ENCODE measurements at places on chromosomes 2 and 18.
A peak's percentile ranks its signal among the peaks of the same experiment; 100 is the strongest.

- no peak for DNase-seq
Observed at GRCh38 chr2:46434851-46435273, 44.5 kb upstream of the TMEM247 start.

DNA sequence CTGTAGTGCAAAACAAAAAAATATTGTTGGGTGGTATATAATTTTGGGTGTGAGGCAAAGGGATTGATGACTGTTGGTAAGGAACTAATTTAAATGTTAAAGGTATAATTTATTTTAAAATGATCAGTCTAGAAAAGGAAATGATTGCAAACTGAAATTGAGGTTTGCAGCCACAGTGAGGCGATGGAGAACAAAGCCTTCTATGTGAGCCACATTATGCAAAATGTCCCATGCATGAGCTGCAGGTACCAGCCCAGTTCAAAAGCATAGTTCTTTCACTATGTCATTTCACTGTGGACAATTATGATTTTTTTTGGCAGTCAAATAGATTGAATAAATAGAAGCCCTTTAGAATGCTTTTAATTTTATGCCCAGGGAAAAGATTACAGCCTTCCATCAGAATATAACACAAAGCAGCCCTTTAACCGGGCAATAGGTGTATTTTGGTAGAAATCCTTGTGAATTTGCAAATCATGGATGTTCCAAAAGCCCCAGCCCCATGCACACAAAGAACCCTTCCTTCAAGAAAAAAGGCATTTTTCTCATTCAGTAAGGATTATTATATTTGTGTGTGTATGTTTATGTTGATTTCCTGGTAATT, 1.7 kb downstream of the MAP2 start:
- DNase-seq: no peak

- no peak for DNase-seq
Observed at GRCh38 chr2:176891105-176891504, 321.5 kb upstream of the HNRNPA3 start.

DNA sequence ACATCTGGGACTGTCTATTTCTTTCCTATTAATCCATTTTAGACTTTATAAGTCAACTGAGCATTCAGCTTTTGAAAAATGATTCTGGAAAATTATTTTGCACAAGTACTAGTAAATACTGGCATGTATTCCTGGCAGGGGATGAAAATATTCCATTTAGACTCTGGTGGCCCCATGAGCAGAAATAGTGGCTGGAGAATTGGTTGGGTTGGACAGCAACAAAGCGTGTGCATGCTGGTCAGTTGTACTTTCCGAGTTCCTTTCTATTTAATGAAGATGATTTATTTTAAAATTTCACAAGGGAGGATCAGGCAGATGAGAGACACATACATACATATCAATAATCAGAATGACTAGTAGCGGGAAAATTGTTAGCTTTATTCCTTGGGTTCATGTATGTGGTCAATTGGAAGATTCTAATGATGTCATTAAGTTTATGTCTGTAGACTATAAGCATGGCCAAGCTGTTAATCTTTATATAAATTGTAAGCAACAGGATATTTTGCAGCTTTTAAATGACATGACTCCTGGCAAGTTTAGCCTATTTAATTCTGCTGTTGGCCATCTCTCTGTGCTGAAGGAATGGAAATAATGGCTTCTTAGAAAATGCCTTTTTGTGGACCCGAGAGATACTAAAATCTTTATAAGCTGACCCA, 541.6 kb downstream of the SLC4A3 start:
- DNase-seq: no peak

GRCh38 chr2:184305105-184305504, 293.2 kb upstream of the ZNF804A start:
- DNase-seq: no peak

DNA sequence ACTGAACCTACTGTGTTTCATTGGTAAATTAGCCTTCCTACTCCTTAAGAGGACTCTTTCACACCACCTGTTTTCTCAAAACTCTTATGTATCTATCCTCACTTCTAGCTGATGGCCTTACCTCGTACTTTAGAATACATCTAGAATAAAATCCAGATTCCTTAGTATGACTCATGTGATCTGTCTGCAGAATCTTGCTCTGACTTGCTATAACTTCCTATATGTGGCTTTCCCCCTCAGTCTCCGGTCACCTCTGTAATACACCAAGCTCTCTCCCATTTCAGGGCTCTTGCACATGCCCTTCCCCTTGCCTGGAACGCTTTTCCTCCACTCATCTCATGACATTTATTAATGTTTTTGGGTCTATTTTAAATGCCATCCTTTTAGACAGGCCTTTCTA, 95.6 kb upstream of the LHCGR start:
- no peak for DNase-seq

GRCh38 chr18:63307551-63308200, 11.9 kb downstream of the BCL2 start:
- no peak for DNase-seq

DNA sequence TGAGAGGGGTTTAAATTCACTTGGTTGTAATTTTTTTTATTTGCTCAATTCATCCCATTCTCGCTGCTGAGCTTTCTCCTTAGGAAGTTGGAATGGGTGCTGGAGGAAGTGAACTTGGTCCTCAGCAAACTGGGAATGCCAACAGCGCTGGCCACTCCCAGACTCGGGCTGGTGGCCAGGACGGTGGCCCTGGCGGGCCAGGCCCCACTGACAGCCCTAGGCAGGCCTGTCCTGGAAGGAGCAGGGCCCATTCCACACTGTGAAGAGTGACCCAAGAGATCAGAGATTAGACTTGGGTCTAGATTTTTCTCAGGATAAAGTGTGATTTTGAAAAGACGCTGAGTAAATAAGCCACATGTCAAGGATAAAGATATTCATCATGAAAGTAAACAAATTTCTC, 132.7 kb downstream of the HDAC4 start:
- peak; percentile 26 for DNase-seq

GRCh38 chr2:19549821-19550220, 191.4 kb upstream of the OSR1 start:
- DNase-seq: no peak

DNA sequence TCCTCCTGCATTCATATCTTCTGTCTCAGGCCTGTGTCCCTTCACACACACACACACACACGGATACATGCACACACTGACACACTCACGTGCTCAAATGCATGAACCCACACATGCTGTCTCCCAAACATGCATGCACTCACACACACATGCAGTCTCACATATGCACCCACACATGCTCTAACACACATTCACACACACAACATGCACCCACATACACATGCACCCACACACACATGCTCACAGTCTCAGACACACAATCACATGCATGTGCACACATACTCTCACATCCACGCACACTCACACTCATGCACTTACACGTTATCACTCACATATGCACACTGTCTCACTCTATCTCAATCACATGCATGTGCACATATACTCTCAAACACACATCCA, 1.9 kb upstream of the CD226 start:
- no peak for DNase-seq

DNA sequence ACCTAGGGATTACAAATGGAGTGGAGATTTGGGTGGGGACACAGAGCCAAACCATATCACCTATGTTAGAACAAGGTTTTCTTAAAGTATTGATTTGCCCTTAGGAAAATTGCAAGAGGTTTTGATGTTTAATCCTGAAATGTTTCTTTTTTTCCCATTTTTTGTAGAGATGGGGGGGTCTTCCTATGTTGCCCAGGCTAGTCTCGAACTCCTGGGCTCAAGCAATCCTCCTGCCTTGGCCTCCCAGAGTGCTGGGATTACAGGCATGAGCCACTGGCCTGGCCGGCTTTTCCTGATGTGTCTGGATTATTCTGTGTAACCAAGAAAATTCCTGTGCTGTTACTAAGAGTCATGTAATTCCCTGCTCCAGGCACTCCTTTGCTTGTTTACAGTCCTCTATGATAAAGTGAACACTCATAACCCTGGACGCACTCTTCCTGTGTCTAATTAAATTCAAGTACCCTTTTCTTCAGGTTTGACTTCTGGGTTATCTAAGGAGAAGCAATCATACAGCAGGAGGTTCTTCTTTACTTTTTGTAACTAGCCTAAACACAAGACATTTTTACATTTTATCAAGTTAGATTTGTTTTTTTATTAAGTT, 15.0 kb upstream of the CTDP1 start:
- DNase-seq: no peak

DNA sequence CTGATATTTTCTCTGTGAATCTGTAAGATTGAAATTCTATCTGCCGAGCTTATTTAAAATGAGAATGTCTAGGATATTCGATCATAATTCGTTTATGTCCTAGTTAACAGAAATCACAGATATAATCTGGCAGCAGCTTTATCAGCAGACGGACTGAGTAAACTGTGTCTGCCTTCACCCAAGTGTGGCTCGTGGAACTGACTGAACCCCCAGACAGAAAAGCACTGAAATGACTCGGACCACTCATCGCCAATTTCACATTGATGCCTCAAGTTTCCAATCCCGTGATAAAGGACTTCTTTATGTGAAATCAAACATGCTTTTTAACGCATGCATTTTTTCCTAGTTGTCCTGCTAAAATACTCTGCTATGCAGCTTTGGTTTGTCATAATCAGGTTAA, 15.9 kb downstream of the TNFRSF11A start:
- no peak for DNase-seq

DNA sequence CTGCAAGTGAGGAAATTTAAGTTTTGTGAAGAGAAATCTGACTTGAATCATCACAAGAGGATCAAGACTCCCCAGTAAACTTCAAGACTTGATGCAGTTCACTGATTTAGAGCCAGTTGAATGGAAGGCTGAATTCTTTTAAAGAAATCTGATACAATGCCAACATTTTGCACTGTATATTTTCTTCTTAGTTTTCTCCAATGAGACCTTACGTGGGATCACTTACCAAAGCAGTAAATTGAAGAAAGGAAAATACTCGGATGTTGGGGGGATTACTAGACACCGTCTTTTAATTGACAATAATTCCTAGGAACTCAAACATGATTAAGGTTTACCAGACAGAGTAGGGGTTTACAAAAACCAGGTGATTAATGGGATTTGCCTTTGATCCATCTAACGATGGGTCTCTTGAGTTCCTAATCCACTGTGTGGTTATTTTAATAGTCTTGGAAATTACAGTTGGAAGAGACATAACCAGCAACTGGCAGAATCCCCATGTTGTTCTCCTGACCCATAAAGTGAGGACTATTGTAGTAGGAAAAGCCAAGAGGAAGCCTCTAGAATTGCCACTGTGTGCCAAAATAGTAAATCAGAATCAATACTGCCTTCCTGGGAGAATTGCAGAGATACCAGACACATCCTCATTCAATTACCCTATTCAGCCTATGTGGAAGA, 354.5 kb downstream of the PID1 start:
- no peak for DNase-seq

DNA sequence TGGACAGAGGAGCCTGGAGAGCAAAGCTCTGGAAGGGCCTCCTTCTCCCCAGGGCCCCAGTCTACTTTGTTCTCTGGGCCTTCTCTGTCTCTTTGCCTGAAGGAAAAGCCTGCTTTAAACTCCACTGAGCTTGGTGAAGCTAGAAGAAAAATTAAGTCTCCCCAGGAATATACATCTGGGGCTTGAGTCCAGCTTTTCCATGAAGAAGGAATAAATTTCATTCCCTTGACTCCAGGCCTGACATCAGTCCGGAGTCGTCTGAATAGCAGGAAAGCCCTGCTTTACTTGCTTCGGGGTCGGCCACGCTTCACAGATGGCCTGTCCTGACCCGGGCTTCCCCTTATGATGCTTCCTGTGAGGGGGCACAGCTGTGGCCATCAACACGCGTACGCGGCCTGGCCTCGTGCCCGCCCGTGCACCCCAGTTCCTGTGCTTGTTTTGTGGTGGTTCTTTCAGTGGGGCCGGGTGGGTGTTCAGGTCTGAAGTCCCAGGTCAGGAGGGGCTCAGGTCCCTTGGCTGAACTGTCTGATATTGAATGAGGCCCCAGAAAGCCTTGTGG, 73.6 kb downstream of the ACOXL start:
- no peak for DNase-seq

DNA sequence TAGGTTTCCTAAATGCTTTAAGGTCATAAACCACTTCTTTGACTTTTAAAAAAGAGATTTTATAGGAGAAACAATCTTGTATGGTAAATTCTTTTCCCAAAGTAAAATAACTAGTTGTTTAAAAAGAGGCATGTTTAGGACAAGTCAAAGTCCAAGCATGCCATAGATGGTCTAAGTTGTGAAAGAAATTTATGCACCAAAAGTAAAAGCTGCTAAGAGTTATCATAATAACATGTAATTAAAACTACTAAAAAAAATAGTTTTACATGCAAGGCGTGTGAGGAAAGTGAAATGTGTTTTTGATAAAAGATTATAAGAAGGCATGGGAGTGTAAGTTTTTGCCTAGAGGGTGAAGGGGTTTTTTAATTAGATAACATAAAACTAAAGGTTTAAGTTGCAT, 22.5 kb downstream of the FAM210A start:
- no peak for DNase-seq

GRCh38 chr2:42864641-42865280, 72.4 kb upstream of the HAAO start:
- no peak for DNase-seq

DNA sequence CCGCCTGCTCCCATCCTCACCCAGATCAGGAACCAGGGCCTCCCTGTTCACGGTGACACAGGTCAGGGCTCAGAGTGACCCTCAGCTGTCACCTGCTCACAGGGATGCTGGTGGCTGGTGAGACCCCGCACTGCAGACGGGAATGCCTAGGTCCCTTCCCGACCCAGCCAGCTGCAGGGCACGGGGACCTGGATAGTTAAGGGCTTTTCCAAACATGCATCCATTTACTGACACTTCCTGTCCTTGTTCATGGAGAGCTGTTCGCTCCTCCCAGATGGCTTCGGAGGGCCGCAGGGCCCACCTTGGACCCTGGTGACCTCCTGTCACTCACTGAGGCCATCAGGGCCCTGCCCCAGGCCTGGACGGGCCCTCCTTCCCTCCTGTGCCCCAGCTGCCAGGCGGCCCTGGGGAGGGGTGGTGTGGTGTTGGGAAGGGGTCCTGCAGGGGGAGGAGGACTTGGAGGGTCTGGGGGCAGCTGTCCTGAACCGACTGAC, 31.7 kb downstream of the GPC1 start:
- DNase-seq: no peak

DNA sequence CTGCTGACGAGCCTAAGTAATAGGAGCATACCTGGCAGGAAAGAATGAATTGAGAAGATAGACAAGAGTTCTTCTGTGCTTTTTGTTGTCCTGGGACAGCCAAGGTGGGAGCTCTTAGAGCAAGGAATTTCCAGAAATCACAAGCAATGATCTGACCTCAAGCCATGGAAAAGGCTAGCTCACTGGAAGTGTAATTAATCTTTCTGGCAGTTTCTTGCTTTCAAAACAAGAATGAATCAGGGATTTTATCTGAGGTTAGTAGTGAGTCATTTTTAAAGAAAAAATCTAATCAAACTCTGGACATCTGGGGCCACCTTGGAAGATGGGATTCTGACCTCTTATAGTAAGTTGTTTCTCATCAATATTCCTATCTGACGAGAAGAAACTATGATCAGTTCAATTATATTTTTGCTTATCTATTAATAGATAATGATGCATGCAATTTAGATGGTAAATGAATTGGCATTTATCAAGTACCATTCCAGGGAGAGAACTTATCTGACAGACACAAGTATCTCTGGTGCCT, 98.0 kb downstream of the ADCYAP1 start:
- DNase-seq: no peak

GRCh38 chr18:50788284-50788683, 31.5 kb downstream of the MRO start:
- no peak for DNase-seq

- DNase-seq: no peak
Observed at GRCh38 chr2:76861708-76862107, 660.5 kb downstream of the LRRTM4 start.

All from hippocampal formation (tissue), 2 donors.